NCI-H1105 treated with DMSO at 0.1 percent for 48 hours (cell line): ENCODE measurements at places on chromosomes 6 and 20.

DNA sequence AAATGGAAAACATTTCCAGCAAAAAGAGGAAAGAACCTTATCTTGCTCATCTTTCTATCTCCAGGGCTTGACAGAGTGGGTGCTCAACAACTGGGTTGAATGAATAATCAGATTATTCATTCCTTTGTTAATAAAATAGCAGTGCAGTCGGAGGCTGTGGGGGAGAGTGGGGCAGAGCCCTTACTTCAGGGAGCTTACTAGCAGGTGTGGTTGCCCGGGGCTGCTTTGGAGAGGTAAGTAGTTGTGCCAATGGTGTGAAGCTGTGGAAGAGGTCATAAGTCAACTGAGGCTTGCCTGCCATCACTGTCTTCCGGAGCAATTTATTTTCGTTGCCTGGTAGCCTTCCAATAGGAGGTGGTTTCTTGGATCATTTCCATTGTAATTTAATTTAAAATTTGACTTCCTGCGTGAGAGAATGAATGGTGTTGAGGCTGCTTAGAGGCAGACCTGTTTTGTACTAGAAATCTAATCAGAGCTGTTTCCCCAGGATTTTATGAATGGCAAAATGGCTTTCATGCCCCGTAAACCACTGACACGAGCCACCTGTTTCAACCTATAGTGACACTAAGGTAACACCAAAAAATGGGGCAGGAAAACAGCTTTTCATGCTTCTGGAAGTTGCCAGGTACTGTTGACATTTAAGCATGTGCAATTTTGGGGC, 51.4 kb downstream of the ZDHHC14 start:
- DNase-seq: no peak

- no peak for DNase-seq
Measured at GRCh38 chr20:10720565-10720964, 46.8 kb upstream of the JAG1 start.

DNA sequence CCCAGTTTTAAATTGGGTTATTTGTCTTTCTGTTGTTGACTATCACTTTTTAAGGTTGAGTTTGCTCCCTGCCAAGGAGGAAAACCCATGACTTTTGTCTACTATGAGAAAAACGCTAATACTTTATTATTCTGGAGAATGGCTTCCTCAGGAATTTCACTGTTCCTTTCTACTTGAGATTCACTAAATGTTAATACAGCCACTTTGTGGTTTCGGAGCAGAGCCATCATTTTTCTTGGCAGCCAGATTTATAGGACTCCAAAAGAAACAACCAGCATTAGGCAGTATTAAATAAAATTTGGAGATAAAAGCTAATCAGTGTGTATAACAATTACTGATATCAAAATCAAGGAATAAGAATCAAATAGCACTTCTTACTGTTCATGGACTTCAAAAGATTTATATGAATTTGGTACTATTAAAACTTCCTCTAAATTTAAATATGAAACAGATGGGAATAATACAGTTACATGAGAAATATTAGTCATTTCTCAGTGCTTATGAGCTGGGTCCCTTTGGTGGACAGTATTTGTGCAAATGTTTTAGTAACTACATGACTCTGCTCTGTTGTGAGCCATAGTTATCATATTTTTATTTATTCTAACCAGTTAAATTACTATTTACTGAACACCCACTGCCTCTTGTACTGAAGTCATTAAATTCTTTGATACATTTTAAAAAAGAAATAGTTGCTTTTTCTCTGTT, 64.1 kb upstream of the FBXO30 start:
- no peak for DNase-seq

- peak; percentile 95 for DNase-seq
Measured at GRCh38 chr6:52019092-52019491, 68.3 kb downstream of the PKHD1 start.

GRCh38 chr20:26209171-26209941, 512.7 kb upstream of the ZNF337 start:
- DNase-seq: no peak

GRCh38 chr6:166172546-166172945, 4.9 kb upstream of the TBXT start:
- no peak for DNase-seq

DNA sequence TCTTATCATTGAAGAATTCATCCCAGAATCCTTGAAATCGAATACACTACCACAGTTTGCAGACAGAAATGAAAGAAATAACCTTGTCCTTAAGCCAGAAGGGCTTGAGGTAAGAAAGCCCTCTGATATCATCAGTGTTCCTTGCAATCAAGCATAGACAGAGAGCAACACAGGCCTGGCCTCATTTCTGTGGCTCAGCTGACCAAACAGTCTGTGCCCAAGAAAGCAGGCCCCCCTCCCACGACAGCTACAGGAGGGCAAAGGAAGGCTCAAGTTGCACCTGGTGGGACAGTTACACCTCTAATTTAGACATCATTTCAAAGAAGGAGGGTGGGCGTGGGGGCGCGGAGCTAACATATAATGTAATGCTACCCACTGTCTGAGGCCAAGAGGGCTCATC, 21.6 kb downstream of the KIF16B start:
- DNase-seq: no peak

DNA sequence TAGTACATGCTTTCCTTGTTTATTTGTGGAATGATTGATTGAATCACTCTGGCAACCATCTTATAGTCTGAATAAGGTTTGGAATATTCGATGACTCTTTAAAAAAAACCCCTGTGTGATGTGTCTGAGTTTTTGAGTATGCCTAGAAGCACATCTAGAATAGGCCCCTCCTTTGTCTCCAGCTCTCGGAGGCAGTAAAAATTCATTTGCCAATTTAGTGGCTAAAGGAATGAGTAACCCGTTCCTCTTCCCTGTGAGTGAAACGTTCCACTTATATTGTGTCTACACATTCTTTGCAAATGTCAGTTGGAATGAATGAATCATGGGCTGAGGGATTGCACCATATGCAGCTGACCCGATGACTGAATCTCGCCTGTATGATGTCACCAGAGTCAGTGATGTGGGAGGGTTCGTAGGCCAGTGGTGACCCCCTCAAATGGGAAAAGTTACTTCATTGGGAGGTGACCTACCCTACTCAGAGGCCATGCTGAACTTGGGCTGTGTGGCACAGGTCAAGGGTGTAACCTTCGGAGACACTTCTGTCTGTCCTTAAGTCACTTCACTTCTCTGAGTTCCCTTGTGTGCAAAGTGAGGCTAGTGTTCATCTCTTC, 21.6 kb downstream of the MOCS3 start:
- no peak for DNase-seq

DNA sequence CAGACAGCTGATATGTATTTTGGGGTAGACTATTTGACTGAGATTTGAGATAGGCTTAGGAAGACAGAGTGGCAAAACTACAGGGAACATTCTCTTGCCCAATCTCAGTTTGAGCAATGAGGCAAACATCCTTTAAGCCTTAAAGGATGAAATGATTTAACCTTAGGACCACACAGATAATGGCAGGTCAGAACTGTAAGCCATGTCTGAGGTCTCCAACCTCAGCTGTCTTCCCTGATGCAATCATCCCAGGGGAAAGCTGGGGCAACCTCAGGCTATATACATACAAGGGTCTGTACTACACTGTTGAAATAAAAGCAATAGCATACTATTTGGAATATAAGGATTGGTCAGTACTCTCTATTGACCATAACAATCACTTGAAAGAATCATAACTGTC, 83.8 kb upstream of the NUP153 start:
- no peak for DNase-seq

DNA sequence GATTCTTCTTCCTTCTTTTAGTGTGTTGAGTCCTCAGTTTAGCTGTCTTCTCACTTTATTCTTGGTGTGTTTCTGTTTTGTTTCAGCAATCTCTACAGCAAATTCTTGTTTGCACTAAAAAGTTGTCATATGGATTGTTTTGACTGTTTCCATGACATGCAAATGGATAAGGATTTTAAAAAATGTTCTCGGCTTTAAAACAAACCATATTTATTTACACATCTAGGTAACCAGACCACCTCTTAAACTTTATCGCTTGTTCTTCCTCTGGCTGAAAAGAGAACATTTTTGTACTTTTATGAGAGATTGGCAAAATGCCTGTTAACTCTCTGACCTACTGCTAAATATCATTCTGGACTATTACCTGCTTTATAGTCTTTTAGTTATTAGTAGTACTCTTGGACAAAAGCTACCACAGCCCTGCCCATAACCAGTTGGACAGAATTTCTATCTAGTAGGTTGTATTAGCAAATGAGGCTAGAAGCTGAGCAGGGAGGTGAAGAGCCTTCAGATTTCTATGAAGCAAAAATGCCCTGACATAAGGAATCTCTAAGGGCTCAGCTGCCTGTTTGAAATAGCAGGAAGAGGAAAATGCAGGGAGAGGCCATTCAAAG, 268.3 kb downstream of the CD109 start:
- DNase-seq: no peak

DNA sequence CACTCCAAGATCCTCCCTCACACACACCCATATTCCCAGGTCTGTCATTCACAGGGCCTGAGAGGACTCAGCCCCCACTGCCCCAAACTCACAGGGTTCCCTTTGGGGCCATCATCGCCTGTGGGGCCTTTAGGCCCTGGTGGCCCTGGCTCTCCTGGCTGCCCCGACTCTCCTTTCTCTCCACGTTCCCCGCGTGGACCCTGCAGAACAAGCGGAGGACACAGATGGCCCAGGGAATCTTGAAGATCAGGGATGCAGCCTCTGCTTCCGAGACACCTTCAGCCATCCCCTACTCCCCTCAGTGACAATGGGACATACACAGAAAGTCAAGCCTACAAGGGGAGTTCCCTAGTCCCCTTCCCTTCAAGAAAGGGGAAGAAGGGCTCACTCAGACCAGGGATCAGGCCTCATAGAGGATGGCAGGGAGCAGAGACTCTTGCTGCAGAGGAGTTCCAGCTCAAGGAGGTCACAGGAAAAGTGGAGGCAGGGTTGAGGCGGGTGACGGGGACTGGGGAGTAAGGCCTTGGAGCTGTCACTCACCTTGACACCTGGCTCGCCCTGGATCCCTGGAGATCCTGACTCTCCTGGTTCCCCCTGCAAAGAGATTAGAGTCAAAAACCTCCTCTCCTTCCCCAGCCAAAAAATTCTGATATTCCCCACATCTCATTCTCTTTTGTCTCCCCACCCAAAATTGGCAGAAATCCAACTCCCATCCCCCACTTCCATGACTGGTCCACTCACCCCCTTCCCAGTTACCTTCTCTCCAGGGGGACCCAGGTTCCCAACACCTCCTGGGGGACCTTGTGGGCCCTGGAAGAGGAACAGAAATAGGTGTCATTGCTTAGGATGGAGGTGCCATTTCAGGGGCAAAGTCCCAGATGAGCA, 22.7 kb downstream of the COL11A2 start:
- no peak for DNase-seq

DNA sequence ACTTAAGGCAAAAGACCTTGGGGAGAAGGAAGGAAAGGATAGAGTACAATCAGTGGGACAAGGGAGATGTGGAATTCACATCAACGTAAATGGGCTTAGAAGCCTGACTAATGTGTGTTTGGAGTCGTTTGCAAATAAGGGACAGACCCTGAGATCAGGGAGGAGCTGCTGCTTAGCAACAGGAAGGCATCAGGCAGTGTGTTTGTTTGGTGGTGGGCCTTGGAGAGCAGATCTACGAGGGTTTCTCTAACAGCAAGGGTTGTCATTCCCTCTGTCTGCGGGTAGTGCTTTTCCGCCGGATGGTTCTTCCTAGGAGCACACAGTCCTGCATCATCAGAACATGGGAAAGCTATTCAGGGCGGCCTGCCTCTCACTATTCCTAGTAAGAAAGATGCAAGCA, 40.4 kb downstream of the C6orf118 start:
- DNase-seq: no peak

DNA sequence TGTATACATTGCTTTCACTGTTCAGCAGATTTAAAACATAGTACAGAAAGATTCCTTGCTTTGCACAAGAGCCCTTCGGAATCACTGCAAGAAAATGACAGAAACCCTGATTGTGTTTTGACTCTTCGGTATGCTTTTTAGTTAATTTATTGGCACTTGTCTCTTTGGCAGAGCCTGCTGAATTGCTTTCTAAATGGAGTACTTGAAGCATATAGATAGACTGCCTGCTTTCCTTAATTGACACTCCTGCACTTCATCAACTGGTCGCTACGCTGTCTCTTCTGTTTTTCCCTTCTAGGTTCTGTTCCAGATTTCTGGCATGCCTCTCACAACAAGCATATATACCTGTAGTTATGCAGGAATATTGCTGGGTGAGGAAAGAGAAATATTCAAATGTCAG, 22.4 kb upstream of the RBM24 start:
- DNase-seq: peak; percentile 80

DNA sequence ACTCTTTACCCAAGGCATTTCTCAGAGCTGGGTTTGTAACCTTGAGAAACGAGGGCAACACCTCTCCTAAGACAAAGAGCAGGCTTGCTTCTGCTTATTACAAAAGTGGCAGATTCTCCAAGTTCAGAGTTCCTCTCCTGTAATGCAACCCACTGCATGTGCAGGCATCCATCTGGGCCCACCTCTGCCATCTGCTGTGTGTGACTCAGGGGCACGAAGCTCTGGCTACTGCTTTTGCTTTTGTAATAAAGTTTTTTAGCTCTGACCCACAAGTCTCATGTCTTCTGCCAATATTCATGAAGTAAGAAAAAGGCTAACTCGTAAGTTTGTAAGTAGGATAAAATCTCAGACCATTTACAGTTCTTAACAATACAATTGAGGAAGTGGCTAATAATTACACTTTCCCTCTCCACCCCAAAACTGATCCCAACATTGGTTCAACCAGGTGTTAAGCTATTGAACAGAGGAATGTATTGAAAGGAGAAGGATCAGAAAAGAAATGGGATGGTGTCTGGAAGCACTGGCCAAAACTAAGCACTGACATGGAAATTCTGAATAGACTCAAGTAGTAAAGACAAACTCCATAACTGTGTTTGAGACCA, 51.7 kb upstream of the SMLR1 start:
- DNase-seq: no peak

GRCh38 chr20:40333591-40333990, 355.4 kb downstream of the MAFB start:
- no peak for DNase-seq

DNA sequence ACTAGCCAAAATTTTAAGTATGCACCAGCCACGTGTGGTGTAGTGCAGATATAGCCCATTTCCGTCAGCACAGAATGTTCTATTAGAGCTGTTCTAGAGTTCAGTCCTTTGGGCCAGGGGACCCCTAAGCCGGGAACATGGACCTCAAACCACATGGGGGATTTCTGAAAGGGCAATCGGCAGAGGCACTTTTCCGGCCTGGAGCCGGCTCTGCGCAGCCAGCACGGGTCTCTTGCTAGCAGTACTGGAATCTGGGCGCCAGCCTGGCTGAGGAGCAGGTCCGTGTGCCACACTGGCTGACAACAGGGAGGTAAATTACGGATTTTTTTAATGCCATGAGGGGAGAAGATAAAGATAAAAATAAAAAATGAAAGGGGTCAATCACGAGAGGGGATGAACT, 120.5 kb downstream of the SULF2 start:
- DNase-seq: no peak

GRCh38 chr6:157323966-157324300, 614 bp upstream of the TMEM242 start:
- DNase-seq: no peak

- no peak for DNase-seq
Measured at GRCh38 chr20:45325371-45325770, 17.3 kb upstream of the MATN4 start.

- no peak for DNase-seq
Measured at GRCh38 chr6:23483896-23484295, 642.1 kb upstream of the NRSN1 start.

GRCh38 chr6:139590206-139590605, 215.8 kb upstream of the CITED2 start:
- peak; percentile 23 for DNase-seq
